ENCODE measurements at places on chromosomes 5 and 9.

- DNase-seq: no peak
These were observed 6.2 kb upstream of the CPEB4 start for GRCh38 chr5:173881811-173882575.

GRCh38 chr5:128436749-128437188 lies 101.3 kb downstream of the FBN2 start:
- DNase-seq: no peak

DNA sequence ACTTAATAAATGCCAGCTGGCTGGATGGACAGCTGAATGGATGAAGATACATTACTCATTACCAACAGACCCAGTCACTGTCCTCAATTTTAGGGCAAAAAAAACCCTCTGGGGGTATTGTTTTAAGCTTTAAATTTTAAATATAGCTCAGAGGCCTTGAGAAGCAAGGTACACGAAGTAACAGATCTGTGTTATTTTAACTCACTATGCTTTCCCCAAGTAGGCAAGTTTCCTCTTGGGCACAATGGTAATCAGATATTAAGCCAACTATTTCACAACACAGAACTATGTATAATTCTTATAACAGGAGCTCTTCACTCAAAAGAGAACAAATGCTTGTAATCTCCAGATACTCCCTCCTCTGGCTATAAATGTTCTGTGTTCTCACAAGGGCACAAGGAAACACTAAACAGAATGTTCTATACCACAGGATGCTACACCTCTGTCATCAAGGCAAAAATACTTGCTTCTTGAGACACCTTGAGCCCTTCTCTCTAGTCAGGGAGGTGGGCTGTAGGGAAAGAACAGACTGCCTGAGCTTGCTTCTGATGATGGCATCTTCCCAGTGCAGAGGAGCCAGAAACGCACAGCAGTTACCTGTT lies 443.8 kb downstream of the SPOCK1 start:
- no peak for DNase-seq

DNA sequence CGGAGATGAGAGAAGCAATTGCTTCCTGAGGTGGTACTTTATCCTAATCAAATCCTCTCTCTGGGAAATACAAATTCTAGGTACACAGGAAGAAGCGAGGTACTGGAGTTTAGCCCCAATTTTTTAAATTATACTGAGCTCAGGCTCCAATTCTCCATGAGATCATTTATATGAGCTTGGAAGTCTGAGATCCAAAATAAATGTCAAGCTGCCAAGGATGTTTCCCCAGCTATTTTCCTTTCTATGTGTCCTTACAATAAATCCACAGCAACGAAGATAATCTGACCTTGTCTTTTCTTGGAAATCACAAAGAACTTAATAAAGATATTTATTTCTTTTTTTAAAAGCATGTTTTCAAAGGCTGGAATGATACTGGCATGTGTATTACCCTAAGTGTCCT lies 597.3 kb downstream of the GABRG2 start:
- DNase-seq: no peak

GRCh38 chr9:121217609-121218292 lies 16.1 kb upstream of the RAB14 start:
- DNase-seq: no peak

Measured in hematopoietic multipotent progenitor cell treated with erythropoietin and hydrocortisone succinate and interleukin-3 and kit ligand, for 8 days (in vitro differentiated cells).